Esophagus squamous epithelium (tissue), 5 donors: ENCODE measurements at places on chromosomes 16 and 17.

GRCh38 chr17:35890774-35891155 lies 10.6 kb upstream of the CCL5 start:
- DNase-seq: no peak

DNA sequence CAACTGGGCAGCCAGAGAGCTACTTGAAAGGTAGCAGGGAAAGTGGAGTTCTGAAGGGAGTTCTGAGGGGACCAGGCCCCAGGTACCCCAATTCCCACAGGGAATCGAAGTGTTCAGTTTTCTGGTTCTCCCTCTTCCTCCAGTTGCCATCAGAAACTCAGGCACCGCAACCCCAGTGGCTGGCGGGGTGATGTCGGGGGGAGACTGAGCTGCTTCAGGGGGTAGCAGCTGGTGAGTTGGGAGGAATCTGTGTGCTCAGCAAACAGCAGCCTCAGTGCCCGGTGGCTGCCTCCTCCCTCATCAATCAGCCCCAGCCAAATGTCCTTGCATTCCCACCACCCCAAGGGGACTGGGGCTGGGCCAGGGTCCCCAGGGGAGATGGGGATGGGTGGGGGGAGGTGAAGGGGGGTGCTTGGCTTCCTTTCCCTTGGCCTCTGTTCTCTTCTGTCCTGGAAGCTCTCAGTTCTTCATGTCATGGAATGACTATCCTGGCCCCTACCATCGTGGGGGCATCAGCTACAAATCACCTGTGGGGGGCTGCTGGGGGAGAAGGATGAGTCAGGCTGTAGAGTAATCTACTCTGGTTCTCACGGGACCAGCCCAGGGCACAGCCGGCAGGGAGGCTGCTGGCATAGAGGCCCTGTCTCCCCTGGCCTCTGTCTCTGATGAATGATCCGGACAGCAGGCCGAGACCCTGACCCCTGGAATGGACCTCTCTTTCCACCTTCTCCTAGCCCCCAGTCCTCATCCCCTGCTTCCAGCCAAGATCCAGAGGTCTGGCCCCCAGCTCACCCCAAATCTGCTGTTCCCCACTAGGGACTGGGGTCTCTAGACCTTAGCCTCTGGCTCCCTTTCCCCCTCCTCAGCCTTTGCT lies 2.6 kb upstream of the DNAH2 start:
- DNase-seq: no peak

- DNase-seq: no peak
Observed at GRCh38 chr17:13346996-13347762, 254.6 kb downstream of the HS3ST3A1 start.

DNA sequence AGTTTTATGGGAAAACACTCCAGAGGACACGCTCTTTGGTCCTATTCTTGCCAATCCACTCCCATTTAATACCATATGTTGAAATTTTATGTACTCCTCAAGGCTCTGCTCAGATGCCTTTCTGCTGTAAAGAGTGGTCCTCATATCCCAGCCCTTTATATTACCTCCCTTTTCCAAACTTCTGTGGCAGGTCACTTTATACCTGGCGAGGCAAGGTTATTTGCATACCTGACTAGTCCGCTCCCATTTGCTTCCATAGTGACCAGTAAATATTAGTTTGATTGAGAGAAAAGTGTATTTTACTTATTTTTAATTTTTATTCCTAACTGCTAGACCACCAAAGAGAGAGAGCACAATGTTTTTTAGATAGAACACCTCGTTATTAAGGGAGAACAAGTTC lies 17.3 kb downstream of the KRT12 start:
- DNase-seq: no peak

- DNase-seq: no peak
Observed at GRCh38 chr16:53984936-53985335, 281.0 kb downstream of the FTO start.

GRCh38 chr16:90046971-90047713 lies 27.9 kb upstream of the DBNDD1 start:
- no peak for DNase-seq

GRCh38 chr17:55495239-55495638 lies 16.0 kb downstream of the SMIM36 start:
- no peak for DNase-seq

- DNase-seq: no peak
Observed at GRCh38 chr17:6578491-6578890, 22.1 kb upstream of the PITPNM3 start.

- no peak for DNase-seq
Observed at GRCh38 chr16:12436201-12436657, 367.5 kb downstream of the CPPED1 start.

- no peak for DNase-seq
Observed at GRCh38 chr17:2192367-2193057, 111.1 kb downstream of the SMG6 start.

DNA sequence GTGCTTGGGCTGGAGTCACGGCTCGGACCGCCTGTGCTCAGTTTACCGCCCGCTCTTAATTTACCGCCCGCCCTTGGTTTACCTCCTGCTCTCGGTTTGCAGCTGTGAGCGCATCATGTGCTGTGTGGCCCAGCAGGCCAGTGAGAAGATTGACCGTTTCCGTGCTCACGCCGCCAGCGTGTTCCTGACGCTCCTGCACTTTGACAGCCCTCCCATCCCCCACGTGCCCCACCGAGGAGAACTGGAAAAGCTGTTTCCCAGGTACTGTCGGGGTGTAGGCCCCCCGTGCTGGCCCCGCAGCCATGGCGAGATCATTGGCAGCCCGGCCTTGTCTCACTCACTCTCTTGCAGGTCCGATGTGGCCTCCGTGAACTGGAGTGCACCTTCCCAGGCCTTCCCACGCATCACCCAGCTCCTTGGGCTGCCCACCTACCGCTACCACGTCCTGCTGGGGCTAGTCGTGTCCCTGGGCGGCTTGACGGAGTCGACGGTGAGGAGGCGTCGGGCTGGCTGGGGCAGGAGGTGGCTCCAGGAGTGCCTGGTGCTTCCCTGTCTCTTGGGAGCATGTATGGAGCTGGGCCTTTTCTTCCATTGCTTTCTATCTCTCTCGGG lies 89.3 kb upstream of the ZNF750 start:
- no peak for DNase-seq

- DNase-seq: no peak
Observed at GRCh38 chr17:63840591-63841349, 1.7 kb downstream of the SMARCD2 start.

GRCh38 chr16:27852116-27852515 lies 211.4 kb downstream of the GSG1L start:
- no peak for DNase-seq

DNA sequence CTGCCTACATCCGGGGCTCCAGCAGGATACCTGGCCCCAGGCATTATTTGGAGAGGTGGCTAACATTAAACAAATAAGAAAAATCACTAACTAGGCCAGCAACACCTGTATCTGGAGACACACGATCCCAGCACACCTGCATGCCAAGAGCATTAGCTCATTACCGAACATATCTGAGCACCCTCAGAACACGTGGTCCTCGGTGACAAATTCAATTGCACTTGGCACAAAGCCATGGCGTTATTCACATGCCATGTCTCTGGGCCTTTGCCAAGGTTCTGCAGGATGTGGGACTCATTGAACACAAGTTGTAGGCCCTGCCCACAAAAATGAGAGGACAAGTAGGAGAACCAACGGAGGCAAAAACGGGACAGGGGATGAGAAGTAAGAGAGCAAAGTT lies 552.3 kb downstream of the TOX3 start:
- DNase-seq: no peak

DNA sequence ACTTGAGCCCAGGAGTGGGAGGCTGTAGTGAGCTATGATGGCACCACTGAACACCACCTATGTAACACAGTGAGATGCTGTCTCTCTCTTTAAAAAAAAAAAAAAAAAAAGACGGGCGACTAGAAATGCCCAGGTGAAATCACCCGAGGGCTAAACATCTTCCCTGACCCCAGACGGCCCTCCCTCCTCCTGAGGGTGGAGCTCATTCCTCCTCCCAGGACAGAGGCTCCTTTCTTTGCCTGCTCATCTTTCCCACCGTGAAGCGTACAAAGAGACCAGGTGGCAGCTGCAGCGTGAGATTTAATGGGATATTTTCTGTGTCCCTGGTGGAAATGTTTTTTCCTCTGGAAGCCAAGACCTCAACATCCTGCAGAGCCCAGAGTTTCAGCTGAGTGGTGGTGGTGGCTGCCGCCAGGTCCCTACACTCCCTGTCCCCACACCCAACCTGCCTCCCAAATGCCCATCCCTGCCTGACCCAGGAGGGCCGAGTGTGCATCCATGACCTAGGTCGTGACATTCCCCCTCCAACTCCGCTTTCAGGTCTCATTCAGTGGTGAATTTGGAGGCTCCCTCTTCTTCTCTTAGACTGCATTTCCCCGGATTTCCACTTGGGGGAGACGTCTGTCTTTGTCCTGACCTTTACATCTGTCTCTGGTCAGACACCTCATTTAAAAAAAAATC lies 14.4 kb upstream of the GPRC5B start:
- DNase-seq: no peak

DNA sequence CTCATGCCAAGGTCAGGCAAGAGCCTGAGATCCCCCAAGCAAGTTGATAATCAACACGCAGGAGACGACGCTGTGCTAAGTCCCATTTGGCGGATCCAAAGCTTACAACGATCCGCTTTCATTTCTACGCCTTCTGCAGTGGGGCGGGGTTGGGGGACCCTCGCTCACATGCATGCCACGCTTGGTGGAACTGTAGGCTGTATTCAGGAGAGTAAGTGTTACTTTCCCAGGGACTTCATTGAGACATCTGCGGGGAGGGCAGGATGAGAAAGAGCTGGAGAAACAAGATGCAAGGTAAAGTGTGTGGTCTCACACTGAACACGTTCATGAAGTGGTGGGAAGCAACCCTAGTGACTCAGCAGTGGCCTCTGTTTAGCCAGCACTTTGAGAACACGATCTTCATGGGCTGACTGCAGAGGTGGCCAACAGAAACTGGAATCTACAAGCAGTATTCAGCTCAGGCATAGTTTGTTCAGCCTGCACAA lies 100.5 kb downstream of the XYLT1 start:
- no peak for DNase-seq

DNA sequence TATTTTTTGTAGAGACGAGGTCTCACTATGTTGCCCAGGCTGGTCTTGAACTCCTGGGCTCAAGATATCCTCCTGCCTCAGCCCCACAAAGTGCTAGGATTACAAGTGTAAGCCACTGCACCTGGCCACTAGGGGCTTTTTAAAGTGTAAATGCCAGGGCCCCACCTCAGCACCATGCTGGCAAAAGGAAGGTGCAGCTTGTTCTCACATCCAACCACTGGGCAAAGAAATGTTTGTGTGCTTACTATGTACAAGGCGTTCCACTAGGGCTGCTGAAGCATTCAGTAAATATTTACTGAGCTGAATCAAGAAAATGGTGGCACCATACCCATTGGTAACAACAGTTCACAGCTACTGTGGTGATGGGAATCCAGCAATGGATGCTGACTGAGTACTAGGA lies 22.6 kb downstream of the COG1 start:
- no peak for DNase-seq

GRCh38 chr17:81523402-81524038 lies 4.7 kb upstream of the FSCN2 start:
- DNase-seq: no peak

DNA sequence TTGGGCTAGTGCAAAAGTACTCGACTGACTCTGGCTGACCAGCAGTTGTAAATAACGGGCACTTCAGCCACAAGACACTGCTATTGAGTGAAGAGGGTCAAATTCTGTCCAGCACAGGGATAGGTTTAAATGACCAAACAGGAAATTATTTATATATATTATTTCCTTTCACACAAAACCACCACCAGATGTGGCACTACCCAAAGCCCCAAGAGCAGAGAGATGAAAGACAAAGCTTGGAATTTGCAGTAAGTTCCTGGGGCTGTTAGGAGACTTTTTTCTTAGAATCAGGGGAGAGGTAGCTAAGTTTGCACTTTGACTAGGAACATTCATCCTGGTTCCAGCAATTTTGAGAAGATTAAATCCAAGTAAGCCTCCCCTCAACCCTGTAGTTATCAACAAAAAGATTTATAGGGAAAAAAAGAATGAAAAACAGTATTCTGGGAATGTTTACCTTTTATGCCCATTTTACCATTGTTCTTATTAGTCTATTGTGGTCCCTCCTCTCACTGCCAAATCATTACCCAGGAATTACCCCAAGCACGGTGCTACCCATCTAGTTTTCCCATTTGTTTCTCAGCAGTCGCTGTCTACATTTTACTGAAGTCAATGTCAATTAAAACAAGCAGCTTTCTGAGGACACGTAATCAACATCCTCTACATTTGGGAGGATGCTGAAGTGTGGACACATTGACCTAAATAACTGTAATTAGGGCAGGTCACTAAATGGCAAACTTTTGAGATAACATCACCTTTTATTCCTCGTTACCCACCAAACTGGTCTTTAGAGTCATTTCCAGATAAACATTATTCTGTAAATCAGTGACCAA lies 43.5 kb downstream of the GRB7 start:
- no peak for DNase-seq

DNA sequence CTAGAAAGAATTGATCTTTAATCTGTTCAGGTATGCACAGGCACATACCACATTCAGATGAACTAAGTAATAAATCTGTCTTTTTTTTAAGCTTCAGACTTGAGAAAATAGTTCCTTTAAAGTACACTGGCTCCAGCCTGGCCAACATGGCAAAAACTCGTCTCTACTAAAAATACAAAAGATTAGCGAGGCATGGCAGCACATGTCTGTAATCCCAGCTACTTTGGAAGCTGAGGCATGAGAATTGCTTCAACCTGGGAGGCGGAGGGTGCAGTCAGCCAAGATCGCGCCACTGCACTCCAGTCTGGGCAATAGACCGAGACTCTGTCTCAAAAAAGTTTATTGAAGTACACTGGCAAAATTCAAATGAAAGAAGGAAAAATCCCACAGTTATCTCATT lies 111.0 kb upstream of the NETO2 start:
- no peak for DNase-seq

DNA sequence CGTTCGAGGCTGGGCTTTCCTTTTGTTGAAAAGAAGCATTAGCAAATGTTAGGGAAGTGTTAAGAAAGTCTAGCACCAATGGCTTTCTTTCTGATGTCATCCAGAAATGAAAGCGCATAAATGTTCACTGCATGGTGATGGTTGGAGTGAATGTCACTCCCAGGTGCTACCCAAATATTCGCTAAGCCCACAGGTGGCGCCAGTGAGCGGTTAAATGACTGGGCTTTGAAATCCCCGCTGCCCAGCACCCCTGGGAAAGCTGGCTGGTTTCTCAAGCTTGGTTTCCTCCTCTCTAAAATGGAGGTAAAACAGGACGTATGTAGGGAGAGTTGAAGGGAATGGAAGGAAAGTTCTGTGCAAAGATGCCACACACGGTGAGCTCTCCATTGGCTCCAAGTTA lies 104.4 kb downstream of the IRX5 start:
- no peak for DNase-seq

GRCh38 chr17:29326023-29326813 lies 32.3 kb upstream of the NUFIP2 start:
- DNase-seq: no peak

GRCh38 chr17:49249890-49250522 lies 19.4 kb upstream of the PHOSPHO1 start:
- no peak for DNase-seq

GRCh38 chr16:89452241-89452640 lies 38.1 kb downstream of the ANKRD11 start:
- no peak for DNase-seq
